HAP-1 (cell line): ENCODE measurements at places on chromosomes 5 and 9.

DNA sequence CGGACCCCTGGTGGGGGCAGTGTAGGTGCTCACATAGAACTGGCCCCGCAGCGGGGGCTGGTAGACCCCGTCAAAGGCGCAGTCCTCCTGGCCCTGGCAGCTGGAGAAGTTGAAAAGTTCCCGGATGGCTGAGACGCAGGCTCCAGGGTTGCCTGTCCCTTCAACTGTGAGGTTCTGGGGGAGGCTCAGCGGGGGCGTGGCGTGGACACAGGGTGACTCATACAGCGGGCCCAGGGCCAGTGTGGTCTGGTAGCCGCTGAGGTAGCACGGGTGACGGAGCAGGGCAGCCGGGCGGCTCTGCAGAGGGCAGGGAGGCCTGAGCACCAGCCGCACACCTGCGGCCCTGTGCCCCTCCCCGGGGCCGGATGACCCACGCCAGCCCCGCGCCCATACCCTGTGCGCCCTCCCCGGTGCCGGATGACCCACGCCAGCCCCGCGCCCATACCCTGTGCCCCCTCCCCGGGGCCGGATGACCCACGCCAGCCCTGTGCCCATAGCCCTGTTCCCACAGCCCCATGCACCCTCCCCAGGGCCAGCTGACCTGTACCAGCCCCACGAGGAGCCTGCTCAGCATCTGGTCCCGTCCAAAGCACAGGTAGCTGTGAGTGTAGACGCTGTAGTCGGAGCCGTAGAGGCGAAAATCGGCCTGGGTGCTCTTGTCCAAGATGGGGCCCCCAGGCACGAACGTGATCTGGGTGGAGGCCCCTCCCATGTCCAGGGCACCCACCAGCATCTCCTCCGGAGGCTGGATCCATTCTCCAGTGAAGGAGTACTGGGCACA is 5.0 kb downstream of the ENTPD8 start:
- no peak for DNase-seq

- DNase-seq: no peak
Measured at GRCh38 chr9:137371521-137371941, 51.4 kb downstream of the EXD3 start.

- DNase-seq: no peak
Measured at GRCh38 chr9:84670138-84671041, 861 bp downstream of the NTRK2 start.

DNA sequence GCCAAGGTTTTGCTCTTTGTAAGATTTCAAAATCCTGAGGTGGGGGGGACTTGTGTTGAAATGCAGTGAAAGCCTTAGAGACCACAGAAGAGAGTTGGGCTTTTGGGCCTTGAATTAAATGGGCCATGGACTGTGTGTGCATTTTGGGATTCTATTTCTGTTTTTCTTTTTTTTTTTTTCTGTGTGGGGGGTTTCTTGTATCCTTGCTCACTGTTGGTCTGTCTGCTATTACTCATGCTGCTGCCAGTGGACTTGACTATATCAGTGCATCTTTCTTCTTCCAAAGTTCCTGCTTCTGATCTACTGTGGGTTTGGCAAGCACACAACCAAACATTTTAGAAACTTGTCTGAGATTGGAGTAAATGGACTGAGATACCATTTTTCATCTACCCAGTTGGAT is 344.9 kb downstream of the ARL15 start:
- no peak for DNase-seq

DNA sequence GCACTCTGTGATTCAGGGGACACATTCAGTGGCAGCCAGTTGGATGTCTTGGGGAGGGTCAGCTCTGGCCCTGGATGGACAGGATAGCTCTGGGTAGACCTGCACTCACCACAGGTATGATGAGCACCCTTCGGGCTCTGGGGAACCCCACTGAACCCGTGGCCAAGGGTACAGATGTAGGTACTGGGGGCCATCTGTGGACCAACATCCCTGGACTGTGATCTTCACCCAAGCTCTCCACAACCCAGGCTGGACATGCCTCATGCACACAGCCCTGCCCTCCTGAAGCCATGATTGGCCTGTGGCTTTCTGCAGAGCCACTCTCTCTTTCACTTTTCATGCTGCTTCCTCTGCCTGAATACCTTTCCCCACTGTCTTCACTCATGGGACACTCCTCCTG is 15.6 kb upstream of the ACSL6 start:
- DNase-seq: no peak
